Right ventricle myocardium inferior (tissue), 1 donor: ENCODE measurements at places on chromosomes 7 and 10. TPM values are rescaled to one million over a fixed set of nuclear protein-coding genes. Genes with fewer than 3 reads are reported as not detected.

PTF1A gene
- not detected for total RNA-seq

FGFBP3 gene
- total RNA-seq = 0.32 TPM

AKR1C3 gene
- total RNA-seq = 40.5 TPM

TRPV6 gene
- not detected for total RNA-seq

UFSP1 gene
- total RNA-seq = 1.9 TPM

PHYHIPL gene
- not detected for total RNA-seq

IDI2 gene
- total RNA-seq = 0.30 TPM

OR6B1 gene
- total RNA-seq = not detected

MYO1G gene
- 1.9 TPM for total RNA-seq

AGR2 gene
- total RNA-seq = not detected

TMEM225B gene
- total RNA-seq = not detected

LIPM gene
- not detected for total RNA-seq

PNLIPRP3 gene
- total RNA-seq = not detected

PLCE1 gene
- 4.2 TPM for total RNA-seq

C10orf67 gene
- 0.51 TPM for total RNA-seq

CADPS2 gene
- 20.8 TPM for total RNA-seq

MEPCE gene
- 24.9 TPM for total RNA-seq

VOPP1 gene
- total RNA-seq = 23.1 TPM

UTF1 gene
- total RNA-seq = not detected

H2BK1 gene
- total RNA-seq = not detected

SLC13A1 gene
- not detected for total RNA-seq

HKDC1 gene
- total RNA-seq = not detected

SPDYE16 gene
- not detected for total RNA-seq

CNPY1 gene
- total RNA-seq = not detected

CLCN1 gene
- not detected for total RNA-seq

GBX1 gene
- total RNA-seq = 2.4 TPM

HOXA4 gene
- total RNA-seq = 0.14 TPM

DKK1 gene
- total RNA-seq = not detected
